ENCODE measurements at places on chromosomes 5 and 9. TPM values are rescaled to one million over a fixed set of nuclear protein-coding genes. Genes with fewer than 3 reads are reported as not detected.
A peak's percentile ranks its signal among the peaks of the same experiment; 100 is the strongest.

Gene SPATA31A3
- not detected for total RNA-seq

DNA sequence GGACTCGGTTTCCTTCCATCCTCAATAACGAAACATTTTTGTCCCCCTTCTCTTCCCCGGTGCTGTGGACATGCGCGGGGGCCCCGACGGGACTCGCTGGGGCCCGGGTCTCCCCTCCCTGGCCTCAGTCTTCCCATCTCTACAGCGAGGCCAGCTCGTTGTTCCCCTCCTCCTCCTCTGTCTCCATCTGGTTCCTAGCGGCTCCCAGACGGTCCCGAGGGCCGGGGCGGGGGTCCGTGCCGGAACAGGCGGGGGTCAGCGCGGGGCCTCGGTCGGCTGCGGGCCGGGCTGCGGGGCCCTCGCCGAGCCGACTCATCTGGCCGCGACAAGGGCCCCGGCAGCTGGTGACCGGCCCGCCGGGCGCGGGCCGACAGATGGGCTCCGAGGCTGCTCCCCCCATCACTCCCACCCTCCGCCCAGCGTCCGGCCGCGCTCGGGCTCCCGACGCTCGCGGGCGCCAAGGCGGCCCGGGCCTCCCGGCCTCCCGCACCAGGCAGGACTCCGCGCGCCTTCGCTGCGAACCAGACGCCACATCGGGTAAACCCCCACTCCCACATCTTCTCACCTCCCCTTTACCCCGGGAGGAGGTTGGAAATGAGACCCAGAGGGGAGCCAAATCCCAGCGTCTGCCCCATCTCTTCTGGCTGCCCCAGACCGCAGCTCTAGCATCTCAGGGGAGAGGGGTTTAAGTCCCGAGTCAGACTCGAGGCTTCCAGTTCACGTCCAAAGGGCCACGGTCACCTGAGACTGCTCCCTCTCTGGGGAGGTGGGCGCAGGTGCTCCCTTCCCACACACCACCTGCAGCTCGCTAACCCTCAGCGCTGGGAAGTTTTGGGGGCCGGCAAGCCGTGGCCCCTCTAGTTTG lies 8.1 kb downstream of the BARHL1 start:
- DNase-seq, result no peak

- DNase-seq, result no peak
These were observed 56.2 kb downstream of the SEMA6A start for GRCh38 chr5:116518423-116518822.

GRCh38 chr5:82816926-82817325 lies 260.3 kb downstream of the TMEM167A start:
- no peak for DNase-seq

Gene IL3
- total RNA-seq, result 1.6 TPM

Gene IFNA21
- not detected for total RNA-seq

DNA sequence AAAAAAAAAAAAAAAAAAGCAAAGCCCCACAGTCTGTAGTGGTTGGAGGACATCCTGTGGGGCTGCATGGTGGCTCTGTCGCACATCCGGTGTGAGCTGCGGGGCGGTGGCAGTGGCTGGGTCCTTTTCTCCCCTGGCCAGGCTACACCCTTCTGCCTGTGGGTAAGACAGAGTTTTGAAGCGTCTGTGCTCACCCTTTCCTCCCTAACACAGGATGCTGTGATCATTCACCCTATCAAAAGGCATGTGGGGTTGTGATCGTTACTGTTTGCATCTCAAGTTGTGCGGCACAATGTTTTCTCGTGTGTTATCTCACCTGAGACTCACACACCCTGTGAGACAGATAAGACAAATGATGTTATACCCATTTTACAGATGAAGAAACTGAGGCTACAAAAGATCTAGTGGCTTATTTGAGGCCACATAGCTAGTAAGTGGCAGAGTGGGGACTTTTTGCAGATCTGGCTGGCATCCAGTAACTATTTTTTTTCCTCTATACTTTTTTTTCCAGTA lies 17.5 kb downstream of the IRF1 start:
- DNase-seq, result peak; percentile 94

GRCh38 chr5:26518065-26518464 lies 520.3 kb downstream of the CDH9 start:
- no peak for DNase-seq

DNA sequence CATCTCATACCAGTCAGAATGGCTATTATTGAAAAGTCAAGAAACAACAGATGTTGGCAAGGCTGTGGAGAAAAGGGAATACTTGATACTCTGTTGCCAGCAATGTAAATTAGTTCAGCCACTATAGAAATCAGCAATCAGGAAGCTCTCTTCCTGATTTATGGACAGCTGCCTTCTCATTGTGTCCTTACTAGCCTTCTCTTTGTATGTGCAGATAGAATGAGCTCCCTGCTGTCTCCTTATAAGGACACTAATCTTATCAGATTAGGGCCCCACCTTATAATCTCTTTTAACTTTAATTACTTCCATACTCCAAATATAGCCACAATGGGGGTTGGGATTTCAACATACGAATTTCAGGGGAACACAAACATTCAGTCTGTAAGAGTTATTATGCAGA lies 38.0 kb downstream of the KCNV2 start:
- no peak for DNase-seq

Gene SYNPO
- total RNA-seq, result 0.10 TPM

DNA sequence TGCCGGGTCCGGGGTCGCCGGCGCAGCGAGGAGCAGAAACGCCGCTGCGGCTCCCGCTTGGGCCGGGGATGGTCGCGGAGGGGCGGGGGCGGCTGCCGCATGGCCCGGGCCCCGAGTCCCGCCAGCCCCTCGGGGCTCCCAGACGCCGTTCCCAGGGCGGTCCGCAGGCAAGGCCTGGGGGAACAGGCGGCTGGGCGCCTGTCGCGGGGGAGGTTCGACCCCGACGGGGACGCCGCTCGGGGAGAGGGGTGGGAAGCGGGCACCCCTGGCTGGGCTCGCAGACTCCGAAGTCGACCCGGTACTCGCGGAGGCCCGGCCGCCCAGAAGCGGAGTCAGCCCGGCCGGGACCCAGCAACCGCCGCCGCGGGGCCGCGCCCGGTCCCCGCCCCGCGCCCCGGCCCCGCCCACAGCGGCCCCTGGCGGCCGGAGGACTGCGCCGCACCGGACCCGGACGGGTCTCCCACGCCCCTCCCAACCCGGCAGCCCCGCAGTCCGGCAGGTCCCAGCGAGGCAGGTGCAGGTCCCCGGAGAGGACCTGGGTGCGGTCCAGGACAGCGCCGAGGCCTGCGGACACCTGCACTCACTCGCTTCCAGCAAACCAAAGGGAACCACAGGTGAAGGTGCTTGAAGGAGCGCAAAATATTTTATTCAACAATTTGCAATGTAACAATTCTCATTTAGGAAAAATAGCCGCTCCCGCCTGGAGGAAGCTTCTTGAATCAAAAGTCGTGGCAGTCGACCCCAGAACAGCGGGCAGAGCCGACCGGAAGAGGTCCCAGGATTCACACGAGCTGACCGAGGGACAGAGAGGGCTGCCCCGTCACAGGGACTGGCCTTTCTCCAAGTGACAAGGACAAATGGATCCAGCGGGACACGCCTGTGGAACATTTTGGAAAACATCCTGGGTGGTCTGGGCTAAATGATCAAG lies at the start of gene INPP5E:
INPP5E (minus strand) TSS at position 365 of the 928 bp plus-strand sequence. CDS start 426 bp downstream, outside the sequence.
- peak; percentile 84 for DNase-seq

GRCh38 chr9:68869022-68869421 lies 144.9 kb downstream of the PRKACG start:
- DNase-seq, result no peak

GRCh38 chr5:122846051-122846550 lies 688 bp downstream of the SNX24 start:
- no peak for DNase-seq

Gene PDLIM4
- total RNA-seq, result not detected

Gene SPATA31D4
- total RNA-seq, result not detected

DNA sequence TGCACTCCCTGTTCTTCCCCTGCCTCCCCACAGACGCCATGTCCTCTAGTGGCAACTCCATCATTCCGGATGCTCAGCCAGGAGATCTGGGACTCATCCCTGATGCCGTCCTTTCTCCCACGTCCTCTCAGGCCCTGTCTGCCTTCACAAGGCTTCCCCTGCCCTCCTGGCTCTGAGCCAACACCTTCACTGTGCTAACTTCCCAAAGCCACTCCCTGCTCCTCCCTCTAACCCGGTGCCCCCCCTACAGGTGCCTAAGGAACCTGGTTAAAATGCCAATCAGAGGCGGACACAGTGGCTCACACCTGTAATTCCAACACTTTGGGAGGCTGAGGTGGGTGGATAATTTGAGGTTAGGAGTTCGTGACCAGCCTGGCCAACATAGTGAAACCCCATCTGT lies 67.6 kb downstream of the LMX1B start:
- DNase-seq, result no peak

DNA sequence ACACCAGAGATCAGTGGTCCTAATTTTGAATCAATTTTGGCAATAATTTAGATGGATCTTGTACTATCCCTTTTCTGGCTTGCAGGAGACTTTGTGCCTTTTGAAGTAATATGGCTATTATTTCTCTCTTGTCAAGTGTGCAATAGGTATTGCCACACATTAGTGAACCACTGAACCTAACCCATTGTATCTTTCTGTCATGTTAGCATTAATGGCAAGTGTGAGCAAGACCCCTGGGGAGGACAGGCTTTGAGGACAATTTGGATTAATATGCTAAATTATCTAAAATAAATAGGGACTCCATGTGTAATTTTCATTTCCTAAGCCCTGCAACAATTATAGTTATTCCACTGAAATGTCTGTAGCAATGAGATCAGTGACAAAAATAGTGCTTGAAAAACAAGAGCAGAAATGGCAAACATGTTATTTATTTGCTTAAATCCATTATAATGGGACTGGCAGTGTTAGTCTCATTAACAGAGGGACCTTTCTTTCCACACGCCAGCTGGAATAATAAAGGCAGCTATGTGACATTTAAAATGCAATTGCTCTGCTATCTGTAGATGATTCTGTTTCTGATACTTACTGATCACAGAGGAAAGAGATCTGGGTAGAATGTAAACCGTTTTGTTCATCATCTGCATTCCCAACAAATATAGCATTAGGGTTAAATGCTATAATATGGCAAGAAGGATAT lies 753.3 kb upstream of the ZNF608 start:
- no peak for DNase-seq

Gene AGXT2
- not detected for total RNA-seq

- no peak for DNase-seq
These were observed 1.2 kb downstream of the FCHSD1 start for GRCh38 chr5:141649972-141650371.

DNA sequence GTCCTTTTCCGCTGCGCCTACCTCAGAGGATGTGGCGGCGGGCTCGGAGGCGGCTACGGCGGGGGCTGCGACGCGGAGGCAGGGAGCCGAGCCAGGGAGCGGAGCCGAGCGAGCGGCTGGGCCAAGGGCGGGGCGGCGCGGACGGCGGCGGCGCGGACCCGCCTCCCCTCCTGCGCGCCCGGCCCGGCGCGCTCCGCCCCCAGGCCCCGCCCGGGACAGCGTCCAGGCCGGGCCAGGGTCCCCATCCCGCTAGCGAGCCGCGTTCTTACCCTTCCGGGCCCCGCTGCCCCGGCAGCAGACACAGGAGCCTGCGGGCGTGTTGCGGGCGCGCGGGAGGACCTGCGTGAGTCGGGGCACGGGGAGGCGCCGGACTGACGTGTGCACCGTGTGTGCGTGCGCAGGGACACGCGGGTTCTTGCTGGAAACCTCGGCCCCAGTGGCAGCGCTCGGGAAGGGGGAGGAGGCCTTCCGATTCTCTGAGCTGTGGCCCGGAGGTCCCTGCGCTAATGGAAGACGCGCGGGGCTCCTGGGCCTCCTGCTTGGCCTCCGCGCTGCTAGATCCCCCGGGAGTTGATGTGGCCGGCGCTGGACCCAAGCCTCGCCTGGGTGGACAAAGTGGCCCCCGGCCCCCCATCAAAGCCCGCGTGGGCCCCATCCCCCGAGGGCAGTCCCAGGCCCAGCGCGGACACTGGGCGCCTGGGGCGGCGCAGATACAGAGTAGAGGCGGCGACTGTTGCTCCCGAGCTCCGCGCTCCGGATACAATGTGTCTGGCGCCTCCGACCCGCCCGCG lies at the start of gene VDAC1:
VDAC1 (minus strand) TSS at position 350 of the 791 bp plus-strand sequence. CDS start 11,963 bp downstream, outside the sequence.
- DNase-seq, result peak; percentile 87

DNA sequence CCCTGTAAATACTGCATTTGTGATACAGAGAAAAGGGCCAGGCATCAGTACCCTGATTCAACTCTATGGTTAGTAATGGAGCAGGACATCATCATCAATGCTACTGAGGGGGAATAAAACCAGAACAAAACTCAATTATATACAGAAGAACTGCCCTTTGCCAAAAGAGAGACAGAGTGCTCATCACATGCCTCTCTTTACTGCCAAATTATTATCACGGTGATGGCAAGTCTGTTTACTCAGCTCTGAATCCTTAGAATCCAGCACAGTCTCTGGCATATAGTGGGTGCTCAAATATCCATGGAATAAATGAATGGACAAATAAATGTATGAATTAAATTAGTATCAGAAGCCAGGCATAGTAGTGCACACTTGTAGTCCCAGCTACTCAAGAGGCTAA lies 130.2 kb downstream of the TTC39B start:
- DNase-seq, result no peak

- DNase-seq, result no peak
These were observed 43.8 kb downstream of the SPINK5 start for GRCh38 chr5:148107608-148108007.

- DNase-seq, result no peak
These were observed 25.4 kb downstream of the DAB2 start for GRCh38 chr5:39399135-39400036.

DNA sequence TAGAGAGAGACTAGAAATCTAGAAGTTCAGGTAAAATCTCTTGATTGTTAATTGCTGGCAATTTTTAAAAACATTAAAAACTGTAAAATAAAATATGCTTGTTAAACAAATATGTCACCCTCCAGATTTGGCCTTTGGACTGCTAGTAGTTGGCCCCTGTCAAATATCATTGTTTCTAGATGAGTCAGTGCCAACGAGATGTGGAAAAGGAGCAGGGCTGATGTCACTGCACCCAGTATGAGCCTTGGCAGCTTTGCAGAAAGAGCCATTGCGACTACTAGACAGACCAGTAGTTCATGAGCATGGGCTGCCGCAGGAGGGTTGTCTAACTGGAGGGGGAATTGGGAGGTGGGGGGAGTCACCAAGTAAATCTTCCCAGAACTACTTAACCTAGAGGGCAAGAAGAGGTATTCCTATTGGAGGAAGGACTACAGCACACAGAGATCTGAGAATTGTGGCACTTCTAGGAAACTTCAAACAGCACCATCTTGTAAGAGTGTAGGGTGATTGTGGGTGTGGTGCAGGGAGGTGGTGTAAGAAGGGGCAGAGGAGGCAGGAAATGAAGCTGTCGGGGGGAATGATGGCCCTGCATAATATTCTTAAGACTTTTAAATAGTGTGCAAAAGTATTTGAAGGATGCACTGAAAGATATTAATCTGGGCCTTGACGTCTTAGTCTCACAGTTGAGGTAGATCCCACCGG lies 7.1 kb upstream of the DOCK2 start:
- no peak for DNase-seq

Gene GPR107
- 25.1 TPM for total RNA-seq
